ENCODE measurements at places on chromosomes 16 and 17. TPM values are rescaled to one million over a fixed set of nuclear protein-coding genes. Genes with fewer than 3 reads are reported as not detected.

The DLG4 gene
- total RNA-seq = 5.5 TPM

The ABCC6 gene
- total RNA-seq = not detected

The ADAD2 gene
- not detected for total RNA-seq

The COL1A1 gene
- total RNA-seq = 30.7 TPM

The ZG16B gene
- 0.23 TPM for total RNA-seq

The ZSCAN10 gene
- total RNA-seq = not detected

The NUPR1 gene
- total RNA-seq = 35.1 TPM

The CREBBP gene
- total RNA-seq = 11.9 TPM

The EFTUD2 gene
- 51.5 TPM for total RNA-seq

The SHISA6 gene
- not detected for total RNA-seq

The OR4D2 gene
- not detected for total RNA-seq

The ZNF469 gene
- 0.04 TPM for total RNA-seq

The RPL27 gene
- 2,008 TPM for total RNA-seq

The TPPP3 gene
- total RNA-seq = not detected

The ETV4 gene
- total RNA-seq = 70.3 TPM

The KLHL10 gene
- total RNA-seq = not detected

The PRKAR1A gene
- total RNA-seq = 109 TPM

The COG1 gene
- total RNA-seq = 17.7 TPM

The RPRML gene
- not detected for total RNA-seq

The EFCAB5 gene
- not detected for total RNA-seq

The OTOA gene
- total RNA-seq = not detected

The SEPTIN12 gene
- total RNA-seq = not detected

The DHX58 gene
- 11.5 TPM for total RNA-seq

The C16orf96 gene
- not detected for total RNA-seq

The KRTAP2-2 gene
- not detected for total RNA-seq

The TP53TG3 gene
- total RNA-seq = not detected

The TNK1 gene
- total RNA-seq = 7.7 TPM

The CRYM gene
- total RNA-seq = 0.31 TPM

The EME1 gene
- 2.1 TPM for total RNA-seq

The MAP2K4 gene
- total RNA-seq = 24.8 TPM

The FAM20A gene
- not detected for total RNA-seq

The PRR29 gene
- 0.19 TPM for total RNA-seq

The SLC6A2 gene
- 0.08 TPM for total RNA-seq

The EFNB3 gene
- 3.2 TPM for total RNA-seq

The KCNH6 gene
- not detected for total RNA-seq

The XYLT1 gene
- 3.2 TPM for total RNA-seq

The GAS2L2 gene
- total RNA-seq = not detected

The KREMEN2 gene
- 11.7 TPM for total RNA-seq

The CDH11 gene
- total RNA-seq = 66.0 TPM
